ENCODE measurements at places on chromosomes 12 and 14. TPM values are rescaled to one million over a fixed set of nuclear protein-coding genes. Genes with fewer than 3 reads are reported as not detected.

SDSL gene
- not detected for total RNA-seq

AMN gene
- 2.3 TPM for total RNA-seq

HIP1R gene
- 67.4 TPM for total RNA-seq

CLEC7A gene
- 3.2 TPM for total RNA-seq

ZDHHC22 gene
- not detected for total RNA-seq

HOXC6 gene
- not detected for total RNA-seq

DNA sequence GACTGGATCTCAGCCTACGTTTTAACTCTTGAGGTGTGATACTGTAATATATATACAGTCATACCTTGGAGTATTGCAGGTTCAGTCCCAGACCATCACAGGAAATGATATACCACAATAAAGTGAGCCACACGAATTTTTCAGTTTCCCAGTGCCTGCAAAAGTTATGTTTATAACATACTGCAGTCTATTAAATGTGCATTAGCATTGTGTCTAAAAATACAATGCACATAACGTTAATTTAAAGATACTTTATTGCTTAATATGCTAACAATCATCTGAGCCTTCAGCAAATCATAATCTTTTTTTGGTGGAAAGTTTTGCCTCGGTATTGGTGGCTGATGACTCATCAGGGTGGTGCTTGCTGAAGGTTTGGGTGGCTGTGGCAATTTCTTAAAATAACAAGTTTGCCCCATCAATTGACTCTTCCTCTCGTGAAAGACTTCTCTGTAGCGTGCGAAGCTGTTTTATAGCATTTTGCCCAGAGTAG lies 18.9 kb downstream of the PYROXD1 start:
- H3K27me3 ChIP-seq = no peaks in the 10 kb centered on the region
- no peak for DNase-seq
- peak overlapping the region; percentile 93 for H3K27ac ChIP-seq
- peaks cover 37% of the 10 kb centered on the region for H3K4me1 ChIP-seq
- H3K36me3 ChIP-seq = peaks cover 4% of the 10 kb centered on the region
- peak overlapping the region; percentile 60 for H3K4me3 ChIP-seq

- DNase-seq = no peak
- H3K27me3 ChIP-seq = peaks cover 27% of the 10 kb centered on the region
- peak overlapping the region; percentile 87 for H3K4me3 ChIP-seq
- H3K27ac ChIP-seq = peak overlapping the region; percentile 85
Measured at GRCh38 chr14:69354383-69355153, 43.5 kb downstream of the ERH start.

- no peak for DNase-seq
- peaks cover 4% of the 10 kb centered on the region for H3K36me3 ChIP-seq
- peak overlapping the region; percentile 80 for H3K4me3 ChIP-seq
- no peak overlapping the region for H3K27ac ChIP-seq
- H3K4me1 ChIP-seq = peaks cover 9% of the 10 kb centered on the region
Measured at GRCh38 chr12:70609739-70610491, 27.3 kb downstream of the PTPRB start.

DNA sequence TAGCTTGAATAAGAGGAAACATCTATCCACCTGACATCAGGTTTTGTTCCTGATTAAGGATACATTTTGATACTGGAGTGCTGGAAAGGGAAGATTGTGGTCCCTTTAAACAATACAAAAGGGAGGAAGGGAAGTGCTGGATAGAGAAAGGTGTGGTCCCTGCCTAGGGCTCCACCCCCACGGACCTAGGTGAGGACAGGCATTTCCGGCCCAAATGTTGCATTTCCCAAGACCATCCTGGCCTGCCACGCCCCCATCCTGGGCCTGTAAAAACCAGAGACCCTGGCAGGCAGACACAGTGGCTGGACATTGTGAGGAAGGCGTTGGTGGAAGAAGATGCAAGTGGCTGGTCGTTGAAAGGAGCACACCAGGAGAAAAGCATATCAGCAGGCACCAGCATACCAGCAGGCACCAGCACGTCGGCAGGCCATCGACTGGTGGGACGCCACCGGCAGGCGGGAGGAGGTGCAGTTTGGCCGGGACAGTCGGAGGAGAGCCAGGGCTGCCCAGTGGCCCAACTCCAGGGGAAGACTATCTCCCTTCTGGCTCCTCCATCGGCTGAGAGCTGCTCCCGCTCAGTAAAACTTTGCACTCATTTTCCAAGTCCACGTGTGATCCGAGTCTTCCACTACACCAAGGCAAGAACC lies 53.2 kb upstream of the AMN1 start:
- H3K4me3 ChIP-seq = no peak overlapping the region
- no peaks in the 10 kb centered on the region for H3K27me3 ChIP-seq
- H3K27ac ChIP-seq = no peak overlapping the region
- H3K4me1 ChIP-seq = peaks cover 7% of the 10 kb centered on the region

DNA sequence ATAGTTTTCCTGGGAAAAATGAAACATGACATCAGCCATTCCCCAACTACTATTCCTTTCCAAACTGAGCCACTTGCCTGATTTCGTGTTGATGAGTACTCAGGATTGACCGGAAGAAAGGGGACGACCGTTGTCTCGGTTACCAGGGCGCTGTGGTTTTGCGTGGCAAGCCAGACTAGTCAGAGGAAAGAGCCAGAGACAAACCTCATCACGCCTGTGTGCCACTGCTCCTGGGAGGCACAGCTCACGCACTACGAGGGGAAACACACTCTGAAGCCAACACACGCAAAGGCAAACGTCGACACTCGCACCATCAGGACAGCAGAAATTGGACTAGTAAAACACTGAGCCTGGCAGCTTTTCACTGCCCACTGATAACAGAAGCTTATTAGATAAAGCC lies 35.0 kb downstream of the GIT2 start:
- no peak for DNase-seq
- H3K36me3 ChIP-seq = peaks cover 4% of the 10 kb centered on the region
- peaks cover 15% of the 10 kb centered on the region for H3K4me1 ChIP-seq
- H3K4me3 ChIP-seq = no peak overlapping the region
- H3K27ac ChIP-seq = peak overlapping the region; percentile 16
- no peaks in the 10 kb centered on the region for H3K27me3 ChIP-seq

GRCh38 chr12:122844366-122844971 lies 9.2 kb downstream of the HIP1R start:
- no peak overlapping the region for H3K27ac ChIP-seq
- no peak overlapping the region for H3K4me3 ChIP-seq
- H3K36me3 ChIP-seq = no peaks in the 10 kb centered on the region
- H3K4me1 ChIP-seq = peaks cover 10% of the 10 kb centered on the region
- no peaks in the 10 kb centered on the region for H3K27me3 ChIP-seq
- no peak for DNase-seq

DNA sequence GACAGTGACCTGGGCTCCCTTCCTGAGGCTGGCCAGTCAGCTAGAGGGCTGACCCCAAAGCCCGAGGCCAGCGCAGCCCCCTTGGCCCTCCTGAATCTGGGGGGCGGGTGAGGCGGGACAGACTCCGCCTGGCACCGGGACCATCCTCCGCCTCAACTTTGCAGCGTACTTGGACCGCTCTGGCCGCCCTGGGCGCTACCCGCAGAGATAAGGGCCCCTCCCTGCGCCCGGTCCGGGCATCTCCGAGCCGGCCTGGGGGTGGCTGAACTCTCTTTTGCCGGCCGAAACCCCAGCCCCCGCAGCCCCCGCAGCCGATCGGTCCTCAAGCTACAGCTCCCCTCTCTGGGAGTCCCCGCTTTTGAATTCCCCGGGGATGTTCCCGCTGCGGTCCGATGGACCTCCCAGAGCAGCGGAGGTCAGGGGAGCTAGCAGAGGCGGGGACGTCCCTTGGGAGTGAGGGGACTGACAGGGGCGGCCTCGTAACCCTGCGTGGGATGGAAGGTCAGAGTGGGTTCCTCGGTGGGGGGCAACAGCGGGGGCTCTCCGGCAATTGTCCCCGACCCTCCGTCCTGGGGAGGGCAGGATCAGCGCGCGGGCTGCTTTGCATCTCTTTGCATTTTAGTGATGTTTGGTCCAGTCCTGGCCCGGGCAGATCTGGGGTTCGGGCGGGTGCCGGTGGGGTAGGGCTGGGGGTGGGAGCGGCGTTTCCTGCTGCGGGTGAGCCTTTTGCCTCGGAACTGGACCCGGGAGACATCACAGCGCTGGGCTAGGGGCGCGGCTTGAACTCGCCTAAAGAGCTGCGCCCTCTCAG lies at the start of gene CRIP1:
Gene CRIP1 (plus strand): TSS at position 724 of the 811 bp plus-strand sequence. CDS start 374 bp downstream, outside the sequence.
- peak; percentile 31 for DNase-seq
- H3K36me3 ChIP-seq = peaks cover 2% of the 10 kb centered on the region
- peaks cover 54% of the 10 kb centered on the region for H3K4me1 ChIP-seq
- H3K27ac ChIP-seq = peak within 1 kb of the TSS; percentile 95
- peak within 1 kb of the TSS; percentile 96 for H3K4me3 ChIP-seq

GRCh38 chr12:46264057-46264456 lies 4.8 kb downstream of the SLC38A1 start:
- peaks cover 20% of the 10 kb centered on the region for H3K4me1 ChIP-seq
- H3K27ac ChIP-seq = no peak overlapping the region
- H3K27me3 ChIP-seq = no peaks in the 10 kb centered on the region
- H3K36me3 ChIP-seq = peaks cover 2% of the 10 kb centered on the region
- DNase-seq = no peak
- H3K4me3 ChIP-seq = peak overlapping the region; percentile 58

DNA sequence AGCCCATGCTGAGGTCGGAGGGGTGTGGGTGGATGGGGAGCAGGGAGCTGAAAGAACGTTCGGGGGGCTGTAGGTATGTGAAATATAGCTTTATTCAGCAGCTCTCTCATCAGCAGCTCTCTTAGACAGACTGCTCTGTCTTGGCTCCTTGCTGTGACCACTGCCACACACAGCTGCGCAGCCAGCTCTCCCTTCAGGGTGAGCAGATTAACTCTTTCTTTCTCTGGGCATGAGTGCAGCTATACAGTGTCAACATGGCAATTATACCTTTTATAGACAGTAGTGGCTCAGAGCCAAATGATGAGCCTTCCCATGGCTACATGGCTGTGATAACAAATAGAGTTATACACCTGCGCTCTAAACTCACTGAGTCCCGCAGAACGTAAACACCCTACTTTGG lies 137.7 kb upstream of the NEDD1 start:
- DNase-seq = no peak
- no peak overlapping the region for H3K27ac ChIP-seq
- H3K27me3 ChIP-seq = peaks cover 14% of the 10 kb centered on the region
- no peak overlapping the region for H3K4me3 ChIP-seq
- no peaks in the 10 kb centered on the region for H3K4me1 ChIP-seq

DNA sequence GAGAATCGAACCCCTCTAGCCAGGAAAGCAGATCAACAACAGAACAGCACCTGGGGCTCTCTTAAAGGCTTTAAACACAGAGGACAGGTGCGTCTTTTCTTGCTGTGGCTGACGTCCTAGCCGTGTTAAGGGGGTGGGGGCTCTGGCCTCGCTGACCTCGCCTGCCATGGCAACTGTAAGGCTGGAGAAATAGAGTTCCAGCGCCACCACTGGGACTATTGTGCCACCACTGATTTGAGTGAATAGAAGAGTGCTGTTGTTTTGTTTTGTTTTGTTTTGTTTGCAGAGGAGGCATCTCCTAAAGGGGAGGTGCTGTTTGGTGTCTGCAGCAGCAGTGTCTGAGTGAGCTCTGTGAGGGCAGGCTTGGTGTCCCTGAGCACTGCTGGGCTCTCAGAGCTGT lies 34.2 kb upstream of the PRMT8 start:
- H3K4me3 ChIP-seq = no peak overlapping the region
- H3K27ac ChIP-seq = no peak overlapping the region
- peaks cover 12% of the 10 kb centered on the region for H3K4me1 ChIP-seq
- peaks cover 79% of the 10 kb centered on the region for H3K27me3 ChIP-seq
- H3K36me3 ChIP-seq = peaks cover 3% of the 10 kb centered on the region
- DNase-seq = no peak

DNA sequence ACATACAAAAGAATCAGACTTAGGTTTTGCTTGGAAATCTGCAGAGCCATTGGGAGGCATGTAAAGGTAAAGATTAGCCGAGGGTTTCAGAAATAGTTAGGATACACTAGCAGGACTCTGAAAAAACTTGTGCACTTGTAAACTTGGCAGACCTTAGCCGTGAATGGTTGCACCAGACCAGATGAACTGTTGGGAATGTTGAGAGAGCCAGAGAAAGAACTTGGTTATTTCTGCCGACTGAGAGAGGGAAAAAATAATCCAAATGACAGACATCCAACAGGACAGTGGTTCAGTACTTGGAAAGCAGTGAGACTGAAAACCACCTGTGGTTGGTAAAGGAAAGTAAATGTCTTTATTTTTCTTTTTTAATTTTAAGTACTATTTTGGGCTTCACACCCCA lies 222.5 kb upstream of the DDHD1 start:
- H3K36me3 ChIP-seq = peaks cover 2% of the 10 kb centered on the region
- H3K4me3 ChIP-seq = no peak overlapping the region
- H3K27ac ChIP-seq = no peak overlapping the region
- DNase-seq = no peak
- no peaks in the 10 kb centered on the region for H3K4me1 ChIP-seq

- H3K4me1 ChIP-seq = no peaks in the 10 kb centered on the region
- H3K27me3 ChIP-seq = no peaks in the 10 kb centered on the region
- H3K4me3 ChIP-seq = no peak overlapping the region
- no peak overlapping the region for H3K27ac ChIP-seq
Measured at GRCh38 chr14:69017706-69018105, 38.6 kb upstream of the ACTN1 start.

DNA sequence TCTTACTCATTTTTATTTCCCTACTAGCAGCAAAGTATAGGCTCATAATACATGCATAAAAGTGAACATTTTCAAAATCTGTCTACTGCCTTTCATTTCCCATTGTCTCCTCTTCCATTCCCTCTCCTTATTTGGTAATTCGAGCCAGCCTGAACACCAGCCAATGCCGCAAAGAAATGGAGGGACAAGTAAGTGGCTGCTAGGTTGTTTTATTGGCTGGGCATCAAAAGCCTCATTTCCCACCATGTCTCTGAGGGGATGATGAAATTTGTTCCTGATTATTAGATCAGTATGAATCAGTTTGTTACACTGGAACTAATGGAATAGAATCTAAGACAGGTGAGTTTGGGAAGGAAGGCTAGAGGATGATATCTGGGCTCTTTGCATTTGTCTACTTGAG lies 143.5 kb downstream of the KCNA5 start:
- H3K27ac ChIP-seq = no peak overlapping the region
- peaks cover 12% of the 10 kb centered on the region for H3K27me3 ChIP-seq
- H3K36me3 ChIP-seq = no peaks in the 10 kb centered on the region
- H3K4me1 ChIP-seq = no peaks in the 10 kb centered on the region
- H3K4me3 ChIP-seq = no peak overlapping the region
- DNase-seq = no peak

- H3K4me3 ChIP-seq = no peak overlapping the region
- peaks cover 13% of the 10 kb centered on the region for H3K4me1 ChIP-seq
- DNase-seq = no peak
- H3K27me3 ChIP-seq = no peaks in the 10 kb centered on the region
Measured at GRCh38 chr12:75722714-75723200, 211.3 kb upstream of the KRR1 start.
